H7 (cell line): ENCODE measurements at places on chromosomes 4 and X. TPM values are rescaled to one million over a fixed set of nuclear protein-coding genes. Genes with fewer than 3 reads are reported as not detected.

The TLL1 gene
- 0.31 and 1.1 TPM in 2 replicates for total RNA-seq

The USP38 gene
- 16.8 and 17.8 TPM in 2 replicates for total RNA-seq

The LUZP4 gene
- 0.33 TPM in 1 of 2 replicates, not detected in the other for total RNA-seq

The SAGE1 gene
- 0.03 and 0.33 TPM in 2 replicates for total RNA-seq

The PDLIM3 gene
- total RNA-seq: 2.7 and 7.0 TPM in 2 replicates

The COL4A6 gene
- total RNA-seq: 23.7 and 26.8 TPM in 2 replicates

The CYBB gene
- total RNA-seq: 0.14 TPM in 1 of 2 replicates, not detected in the other

DNA sequence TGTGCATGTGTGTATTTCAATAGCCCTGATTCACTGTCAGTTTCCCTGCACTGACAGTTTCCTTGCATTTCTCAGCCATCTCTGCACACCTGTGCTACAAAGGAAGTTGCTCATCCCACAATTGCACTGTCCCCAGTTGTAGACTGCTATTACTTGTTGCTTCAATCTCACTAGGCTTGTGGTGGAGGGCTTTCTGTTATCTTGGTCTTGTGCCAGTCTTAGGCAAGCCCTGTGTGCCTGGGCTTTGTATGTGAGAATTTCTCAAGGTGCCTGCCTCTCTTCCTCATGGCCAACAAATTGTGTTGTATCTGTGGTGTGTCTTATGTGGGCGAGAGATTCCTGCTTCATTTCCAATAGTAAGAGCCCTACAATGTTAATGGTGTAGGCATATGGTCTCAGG lies 467.4 kb downstream of the GRIA2 start:
- DNase-seq: no peak

DNA sequence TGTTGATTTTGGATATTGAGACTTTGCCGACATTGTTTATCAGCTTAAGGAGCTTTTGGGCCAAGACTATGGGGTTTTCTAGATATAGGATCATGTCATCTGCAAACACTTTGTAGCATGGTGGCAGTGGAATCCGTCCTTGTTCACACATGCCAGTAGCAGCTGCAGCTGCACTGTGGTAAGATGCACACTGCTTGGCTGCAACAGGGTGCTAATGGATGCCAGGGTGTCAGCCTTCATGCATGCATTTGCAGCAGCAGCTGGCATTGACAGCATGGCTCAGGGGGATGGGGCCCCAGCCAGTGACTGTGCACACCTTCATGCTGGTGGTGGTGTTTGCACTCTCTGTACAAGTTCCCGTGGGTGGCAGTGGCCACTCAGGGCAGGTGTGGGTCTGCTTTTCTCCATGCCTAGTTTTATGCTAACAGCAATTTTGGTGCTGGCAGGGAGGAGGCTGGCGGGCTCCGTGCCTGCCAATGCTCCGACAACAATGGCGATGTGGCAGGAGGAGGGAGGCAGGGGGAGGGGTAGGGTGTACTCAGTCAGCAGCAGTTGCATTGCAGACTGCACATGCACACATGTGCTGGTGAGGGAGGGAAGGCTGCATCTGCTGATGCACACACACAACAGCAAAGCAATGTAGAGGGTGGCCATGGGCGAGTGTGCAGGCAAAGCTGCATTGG lies 37.5 kb downstream of the BEX3 start:
- DNase-seq: no peak

GRCh38 chr4:17494258-17495190 lies 17.4 kb downstream of the QDPR start:
- no peak for DNase-seq

GRCh38 chr4:172155838-172156345 lies 342.7 kb downstream of the GALNTL6 start:
- no peak for DNase-seq

- no peak for DNase-seq
Measured at GRCh38 chrX:153519569-153520286, 2.3 kb downstream of the ATP2B3 start.

DNA sequence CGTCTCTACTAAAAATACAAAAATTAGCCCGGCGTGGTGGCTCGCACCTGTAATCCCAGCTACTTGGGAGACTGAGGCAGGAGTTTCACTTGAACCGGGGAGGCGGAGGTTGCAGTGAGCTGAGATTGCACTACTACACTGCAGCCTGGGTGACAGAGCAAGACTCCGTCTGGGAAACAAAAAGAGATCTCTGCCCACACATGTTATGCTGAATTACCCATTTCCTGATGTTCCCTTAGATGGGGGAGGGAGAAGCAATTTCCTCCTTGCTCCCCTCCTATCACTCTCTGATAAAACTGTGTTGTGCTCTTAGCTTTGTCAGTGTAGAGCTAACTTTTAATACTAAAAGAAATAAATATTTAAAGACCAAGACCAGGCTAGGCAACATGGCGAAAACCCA lies 102.5 kb downstream of the LARP7 start:
- no peak for DNase-seq

DNA sequence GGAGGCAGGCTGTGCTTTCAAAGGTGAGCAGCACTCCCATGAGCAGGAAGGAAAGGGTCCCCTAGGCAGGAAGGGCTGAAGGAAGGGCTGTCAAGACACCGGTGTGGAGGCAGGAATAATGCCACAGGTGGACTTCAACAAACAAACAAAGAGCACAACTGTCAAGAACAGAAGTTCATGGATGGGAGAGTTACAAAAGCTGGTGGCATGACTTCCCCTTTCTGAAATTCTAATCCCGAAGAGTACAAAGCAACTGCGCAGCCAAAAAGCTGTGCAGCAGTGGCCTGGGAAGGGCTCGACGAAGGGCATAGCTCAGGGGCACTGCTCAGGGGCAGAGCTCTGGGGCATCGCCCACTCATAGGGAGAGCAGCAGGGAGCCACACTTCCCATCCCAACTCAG lies 582.3 kb upstream of the DIPK2B start:
- DNase-seq: no peak

DNA sequence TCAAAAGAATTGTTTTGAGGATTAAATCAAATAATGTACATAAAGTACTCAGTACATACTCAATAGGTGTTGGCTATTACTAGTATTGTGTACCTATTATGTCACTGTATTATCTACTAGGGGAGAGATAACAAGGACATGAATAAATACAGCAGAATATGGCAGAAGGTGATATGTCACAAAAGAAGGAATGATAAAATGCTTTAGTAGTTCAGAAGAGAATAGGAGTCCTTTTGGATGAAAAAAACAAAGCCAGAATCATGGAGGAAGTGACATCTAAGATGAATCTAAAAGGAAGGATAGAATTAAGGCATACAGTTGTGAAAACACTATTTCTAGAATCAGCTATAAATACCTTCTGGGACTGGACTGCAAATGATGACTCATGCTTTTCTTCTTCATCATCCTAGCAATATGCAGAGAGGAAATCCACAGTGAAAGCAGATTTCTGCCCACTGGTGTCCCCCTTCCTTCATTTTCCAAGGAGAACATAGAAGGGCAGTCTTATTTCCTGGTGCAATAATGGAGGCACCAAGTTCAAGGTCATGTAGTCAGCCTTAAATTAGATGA lies 98.7 kb downstream of the GLUD2 start:
- DNase-seq: no peak

DNA sequence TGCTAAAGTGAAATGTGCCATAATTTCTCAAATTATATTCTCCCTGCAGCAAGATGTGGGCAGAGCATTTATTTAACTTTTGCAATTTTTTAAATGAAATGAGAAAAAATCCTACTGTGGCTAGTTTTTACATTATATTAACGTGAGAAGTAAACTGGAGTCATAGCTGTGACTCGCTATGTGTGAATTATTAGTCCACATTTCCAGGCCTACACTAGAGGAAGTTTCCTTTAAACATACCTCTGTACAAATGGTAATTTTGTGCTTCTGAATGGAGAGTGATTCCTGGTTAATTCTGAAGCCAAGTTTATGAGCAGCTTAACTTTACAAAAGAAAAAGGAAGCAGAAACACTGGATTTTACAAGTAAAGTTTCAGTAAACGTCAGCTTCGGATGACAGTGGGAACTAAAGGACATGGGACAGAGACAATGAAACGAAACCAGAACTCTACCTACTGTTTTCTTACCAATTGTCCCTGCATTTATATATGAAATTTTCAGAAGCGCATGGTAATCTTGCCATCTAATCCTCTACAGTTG lies 72.4 kb downstream of the FBXO8 start:
- DNase-seq: no peak
